NCI-H1417 treated with DMSO at 0.1 percent for 48 hours (cell line): ENCODE measurements at places on chromosomes 3 and 15.

GRCh38 chr15:53836618-53837017 lies 77.2 kb upstream of the WDR72 start:
- DNase-seq = no peak

- DNase-seq = no peak
Observed at GRCh38 chr3:3615533-3615932, 183.7 kb upstream of the LRRN1 start.

DNA sequence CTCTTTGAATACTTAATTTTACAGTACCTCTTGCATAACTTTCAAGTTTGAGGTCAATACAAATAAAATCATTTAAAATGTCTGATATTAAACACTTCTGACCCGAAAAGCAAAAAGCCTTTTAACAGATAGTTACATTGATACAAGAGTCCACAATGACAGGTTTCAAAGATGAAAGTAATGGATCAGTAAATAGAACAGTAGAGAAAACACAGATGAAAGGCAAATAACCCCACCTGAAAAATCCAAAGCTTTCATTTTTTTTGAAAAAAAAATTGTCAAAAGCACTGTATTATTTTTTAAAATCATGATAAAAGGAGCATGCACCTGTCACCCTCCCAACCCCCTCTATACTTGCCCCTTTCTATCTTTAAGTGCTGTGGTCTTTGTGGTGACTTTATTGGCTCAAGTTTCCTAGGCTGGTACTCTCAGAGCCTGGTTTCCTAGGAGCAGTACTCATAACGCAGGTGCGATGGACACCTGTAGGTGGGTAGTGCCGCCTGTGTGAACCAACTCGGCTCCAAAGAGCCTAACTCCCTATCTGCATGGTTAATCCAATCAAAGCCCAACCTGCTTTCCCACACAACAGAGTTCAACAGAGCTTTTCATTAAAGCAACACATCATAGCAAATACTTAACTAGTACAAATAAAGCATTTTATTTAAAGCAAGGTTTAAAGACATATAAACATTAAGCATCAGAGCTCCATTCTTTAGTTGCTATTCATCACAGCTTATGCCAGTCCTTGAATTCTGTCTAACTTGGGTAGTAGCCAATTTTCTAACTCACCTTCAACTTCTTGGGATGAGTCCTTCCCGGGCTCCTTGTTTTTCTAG lies 32.2 kb downstream of the LIPC start:
- no peak for DNase-seq

- DNase-seq = no peak
Observed at GRCh38 chr15:40104296-40104864, 4.3 kb downstream of the BMF start.
